ENCODE measurements at places on chromosomes 1 and 21.

- DNase-seq = no peak
These were observed 177.1 kb downstream of the ETS2 start for GRCh38 chr21:38982804-38983203.

GRCh38 chr1:208747979-208748378, 503.8 kb upstream of the PLXNA2 start:
- no peak for DNase-seq

GRCh38 chr21:34204481-34205439, 131.4 kb downstream of the MRPS6 start:
- DNase-seq = no peak

- DNase-seq = no peak
These were observed 23.0 kb downstream of the ZBED6 start for GRCh38 chr1:203818399-203818798.

DNA sequence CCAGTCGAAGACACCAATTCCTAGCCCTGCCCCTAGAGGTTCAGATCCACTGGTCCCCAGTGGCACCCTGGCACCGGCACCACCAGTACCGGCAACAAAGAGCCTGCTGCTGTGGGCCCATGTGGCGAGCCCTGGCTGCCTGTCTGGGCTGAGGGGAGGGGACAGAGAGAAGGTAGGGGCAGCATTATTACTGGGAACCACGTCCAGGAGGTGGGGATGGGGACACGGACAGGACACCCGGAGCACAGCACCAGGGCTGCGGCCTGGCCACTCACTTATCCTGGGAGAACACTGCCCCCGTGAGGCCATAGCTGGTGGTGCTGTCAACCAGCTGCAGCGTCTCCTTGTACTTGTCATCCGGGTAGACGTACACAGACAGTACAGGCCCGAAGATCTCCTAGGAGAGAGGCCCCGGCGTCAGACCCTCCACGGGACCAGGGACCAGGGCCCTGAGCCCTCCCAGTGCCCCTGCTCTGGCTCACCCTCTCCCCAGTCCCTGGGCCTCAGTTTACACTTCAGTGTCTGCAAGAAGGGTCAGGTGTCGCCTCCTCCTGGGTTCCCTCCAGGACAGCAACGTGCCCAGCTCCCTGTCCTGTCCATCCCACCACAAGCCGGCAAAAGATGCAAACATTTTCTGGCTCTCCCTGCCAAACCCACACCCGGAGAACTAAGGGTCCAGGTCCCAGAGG, 15.8 kb upstream of the TAS1R2 start:
- peak; percentile 73 for DNase-seq

DNA sequence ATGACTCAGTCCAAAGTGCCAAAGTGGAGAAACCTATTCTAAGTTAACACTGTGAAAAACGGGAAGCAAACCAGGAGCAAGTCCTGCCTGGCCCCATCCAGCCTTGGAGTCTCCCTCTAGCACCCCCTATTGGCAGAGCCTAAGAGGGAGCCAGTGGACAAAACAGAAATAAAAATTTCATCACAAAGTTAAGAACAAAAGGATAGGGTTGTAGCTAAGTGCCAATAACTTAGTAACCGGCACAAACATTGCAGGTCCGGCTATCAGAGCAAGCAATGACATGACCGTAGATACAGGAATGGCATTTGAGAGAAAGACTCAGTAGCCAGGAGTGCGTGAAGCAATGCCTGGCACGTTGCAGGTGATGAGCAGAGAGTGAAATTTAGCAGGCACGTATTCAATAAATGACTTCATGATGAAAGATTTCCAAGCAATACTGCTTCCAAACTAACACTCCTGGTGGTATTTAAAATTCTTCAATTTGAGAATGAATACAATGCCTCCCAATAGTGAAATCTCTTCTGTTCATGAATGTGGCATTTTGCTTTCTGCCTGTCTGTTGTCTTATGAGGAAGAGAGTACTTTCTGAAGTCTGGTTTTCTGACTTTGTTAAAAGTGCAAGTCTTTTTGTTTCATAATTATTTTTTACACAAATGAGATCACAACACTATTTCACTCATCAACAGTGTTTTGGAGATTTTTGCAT, 391.0 kb downstream of the OMA1 start:
- DNase-seq = no peak

GRCh38 chr21:41245509-41246135, 71.0 kb upstream of the FAM3B start:
- no peak for DNase-seq

DNA sequence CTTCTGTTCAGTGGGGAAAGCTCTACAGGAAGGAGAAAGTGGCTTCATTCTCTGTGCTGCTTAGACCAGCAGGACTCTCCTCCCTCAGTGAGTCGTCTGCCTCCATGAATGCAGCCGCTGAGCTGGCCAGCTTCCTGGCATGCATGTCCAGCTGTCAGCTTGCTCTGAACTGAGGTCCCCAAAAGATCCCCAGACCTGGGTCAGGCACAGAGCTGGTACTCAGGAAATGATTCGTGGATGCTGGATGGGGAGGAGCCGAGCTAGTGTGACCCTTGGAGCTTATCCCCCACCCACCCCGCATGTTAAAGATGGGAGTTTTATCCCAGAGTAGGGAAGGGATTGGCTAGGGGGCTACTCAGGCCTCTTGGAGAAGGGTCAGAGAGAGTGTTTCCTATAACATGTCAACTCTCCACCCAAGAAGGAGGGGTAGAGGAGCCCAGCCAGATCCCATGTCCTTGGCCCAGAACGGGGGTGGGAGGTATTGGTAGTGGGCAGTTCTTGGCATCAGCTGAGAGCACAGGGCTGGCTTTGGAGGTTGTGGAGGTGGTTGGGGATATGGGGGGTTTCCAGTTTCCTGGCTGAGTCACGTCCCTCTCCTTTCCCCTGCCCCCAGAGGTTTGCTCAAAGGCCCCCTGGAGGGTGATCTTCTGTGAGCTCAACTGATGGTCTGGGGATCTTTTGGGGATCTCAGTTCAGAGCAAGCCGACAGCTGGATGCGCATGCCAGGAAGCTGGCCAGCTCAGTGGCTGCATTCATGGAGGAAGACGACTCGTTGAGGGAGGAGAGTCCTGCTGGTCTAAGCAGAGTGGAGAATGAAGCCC, 110.1 kb downstream of the FOXD2 start:
- DNase-seq = no peak

DNA sequence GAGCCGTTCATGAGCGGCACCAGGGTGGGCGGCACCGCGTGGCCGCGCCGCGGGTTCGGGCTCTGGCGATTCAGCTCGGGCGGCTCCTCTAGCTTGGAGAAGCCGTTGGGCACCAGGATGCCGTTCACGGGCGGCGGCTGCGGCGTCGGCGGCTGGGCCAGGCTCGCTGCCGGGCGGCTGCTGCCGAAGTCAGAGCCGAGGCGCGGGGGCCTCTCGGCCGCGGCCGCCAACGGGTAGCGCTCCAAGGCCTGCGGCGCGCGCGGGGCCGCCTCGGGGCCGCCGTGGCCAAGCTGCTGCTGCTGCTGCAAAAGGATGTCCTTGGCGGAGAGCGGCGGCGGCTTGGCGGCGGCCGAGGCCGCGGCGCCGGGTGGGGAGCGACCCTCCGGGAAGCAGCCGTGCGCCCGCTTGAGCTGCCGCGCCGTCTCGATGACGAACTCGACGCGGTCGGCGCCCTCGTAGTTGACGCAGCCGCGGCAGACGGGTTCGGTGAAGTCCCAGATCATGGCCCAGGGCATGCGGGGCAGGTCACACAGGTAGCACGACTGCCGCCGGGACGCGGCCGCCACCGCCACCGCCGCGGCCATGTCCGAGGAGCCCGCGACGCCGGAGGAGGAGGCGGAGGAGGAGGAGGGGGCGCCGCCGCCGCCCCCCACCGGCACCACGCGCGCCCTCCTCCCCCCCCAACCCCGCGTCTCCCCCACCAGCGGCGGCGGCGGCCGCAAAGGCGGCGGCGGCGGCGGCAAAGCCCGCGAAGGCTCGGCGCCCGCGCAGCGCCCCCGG, 877 bp downstream of the IRF2BP2 start:
- DNase-seq = no peak

GRCh38 chr1:150576794-150577556, 2.4 kb downstream of the MCL1 start:
- no peak for DNase-seq

GRCh38 chr1:29249170-29249691, 12.9 kb downstream of the PTPRU start:
- no peak for DNase-seq

DNA sequence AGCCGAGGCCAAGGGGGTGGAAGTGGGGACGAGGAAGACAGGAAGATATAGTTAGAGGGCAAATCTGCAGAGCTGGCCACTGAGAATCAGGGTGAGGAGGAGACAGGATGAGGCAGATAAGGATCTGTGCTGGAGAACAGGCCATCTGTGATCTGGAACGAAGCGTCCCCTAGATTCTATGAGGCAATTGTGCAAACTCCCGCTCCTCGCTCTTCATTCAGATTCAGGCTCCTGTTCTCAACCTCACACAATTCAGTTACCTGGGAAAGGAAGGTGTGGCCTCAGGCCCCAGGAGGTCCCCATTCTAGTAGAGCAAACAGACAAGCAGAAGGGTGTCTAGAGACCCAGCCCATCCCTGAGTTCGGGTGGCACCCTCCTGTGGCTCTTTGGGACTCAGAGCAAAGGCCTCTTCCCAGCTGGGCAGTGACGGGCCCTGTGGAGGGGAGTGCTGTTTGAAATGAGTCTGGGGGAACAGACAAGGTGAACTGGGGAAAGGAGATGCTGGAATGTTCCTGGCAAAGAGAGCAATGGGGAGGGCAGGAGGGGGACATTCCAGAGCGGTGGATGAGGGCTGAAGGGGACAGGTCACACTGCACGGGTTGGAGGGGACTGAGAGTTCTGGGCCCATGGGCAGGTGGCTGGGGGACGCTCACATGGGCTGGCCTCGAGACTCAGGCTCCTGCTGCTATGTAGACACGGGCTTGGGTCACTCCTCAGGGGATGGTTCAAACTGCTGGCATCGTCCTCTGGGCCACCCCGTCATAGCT, 39.9 kb upstream of the AJAP1 start:
- DNase-seq = no peak

DNA sequence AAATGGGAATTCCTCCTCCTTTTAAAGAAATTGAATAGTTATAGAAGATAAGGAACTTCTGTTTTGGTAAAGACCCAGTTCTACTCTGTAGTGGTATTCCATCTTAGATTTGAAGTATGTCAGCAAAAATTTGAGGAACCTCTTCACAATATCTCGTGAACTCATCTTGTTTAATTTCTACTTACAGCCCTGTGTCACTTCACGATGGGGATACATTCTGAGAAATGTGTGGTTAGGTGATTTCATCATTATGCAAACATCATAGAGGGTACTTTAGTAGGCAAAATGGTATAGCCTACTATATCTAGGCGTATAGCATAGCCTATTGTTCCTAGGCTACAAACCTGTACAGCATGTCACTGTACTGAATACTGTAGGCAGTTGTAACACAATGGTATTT, 36.0 kb downstream of the ALG6 start:
- DNase-seq = no peak

DNA sequence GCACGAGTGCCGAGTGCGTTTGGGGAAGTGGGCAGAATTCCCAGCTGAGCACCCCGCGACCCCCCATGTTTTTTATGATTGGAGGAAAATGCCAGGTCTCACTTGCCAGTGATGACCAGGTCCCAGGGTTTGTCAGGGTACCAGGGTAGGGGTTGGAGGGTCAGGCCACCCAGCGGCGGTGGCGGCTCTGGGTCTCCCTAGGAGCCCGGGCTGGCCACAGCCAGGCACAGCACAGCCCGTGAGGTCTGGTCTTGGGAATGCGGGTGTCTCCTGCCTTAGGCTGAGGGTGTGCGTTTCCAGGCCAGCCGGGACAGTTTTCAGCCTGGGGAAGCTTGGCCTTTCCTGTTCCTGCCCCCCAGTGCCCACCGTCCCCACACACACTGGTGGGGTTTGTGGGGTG, 22.7 kb downstream of the PRKCZ start:
- no peak for DNase-seq

DNA sequence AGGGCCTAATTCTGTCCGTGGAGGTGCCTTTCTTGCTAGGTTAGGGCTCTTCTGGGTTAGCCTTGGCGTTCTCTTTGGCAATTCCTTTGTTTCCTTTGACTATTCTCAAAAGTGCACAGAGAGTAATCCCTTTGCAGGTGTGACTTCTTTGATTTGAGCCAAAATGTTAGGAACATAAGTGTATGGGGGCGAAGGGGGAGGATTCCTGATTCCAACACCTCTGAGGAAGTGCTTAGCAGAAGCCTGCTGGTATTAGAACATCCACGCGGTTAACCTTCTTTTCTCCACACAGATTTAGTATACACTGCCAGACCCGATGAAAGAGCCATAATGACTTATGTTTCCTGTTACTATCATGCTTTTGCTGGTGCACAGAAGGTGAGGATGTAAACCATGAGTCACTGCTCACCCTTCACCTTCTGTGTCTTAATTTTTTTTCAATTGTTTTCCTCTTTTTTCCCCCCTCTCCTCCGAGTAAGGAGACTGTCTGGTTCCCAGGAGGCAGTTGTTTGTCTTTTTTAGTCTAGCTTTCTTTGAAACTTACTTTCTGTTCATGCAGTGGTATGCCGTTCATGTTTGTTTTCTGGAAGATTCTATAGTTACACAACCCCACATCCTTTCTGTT, 48.0 kb downstream of the ACTN2 start:
- no peak for DNase-seq

- no peak for DNase-seq
These were observed 45.1 kb downstream of the FYB2 start for GRCh38 chr1:56774067-56774609.

DNA sequence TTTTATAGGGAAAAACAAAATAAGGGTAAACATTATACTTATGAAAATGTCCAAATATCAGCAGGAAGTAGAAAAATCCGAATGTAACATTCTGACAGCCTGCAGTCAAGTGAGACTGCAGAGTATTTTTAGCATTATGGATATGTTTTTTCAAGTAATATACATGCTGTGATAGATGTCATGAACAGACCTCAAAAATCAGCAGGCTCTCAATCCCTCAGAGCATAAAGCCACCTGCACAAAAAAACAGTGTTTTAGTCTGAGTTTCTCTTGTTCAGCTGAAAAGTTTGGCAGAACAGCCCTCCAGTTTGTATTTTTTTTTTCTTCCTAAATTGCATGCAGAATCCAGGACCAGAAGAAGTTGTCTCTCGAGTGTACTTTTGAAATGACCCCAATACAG, 219.1 kb upstream of the FMN2 start:
- no peak for DNase-seq

DNA sequence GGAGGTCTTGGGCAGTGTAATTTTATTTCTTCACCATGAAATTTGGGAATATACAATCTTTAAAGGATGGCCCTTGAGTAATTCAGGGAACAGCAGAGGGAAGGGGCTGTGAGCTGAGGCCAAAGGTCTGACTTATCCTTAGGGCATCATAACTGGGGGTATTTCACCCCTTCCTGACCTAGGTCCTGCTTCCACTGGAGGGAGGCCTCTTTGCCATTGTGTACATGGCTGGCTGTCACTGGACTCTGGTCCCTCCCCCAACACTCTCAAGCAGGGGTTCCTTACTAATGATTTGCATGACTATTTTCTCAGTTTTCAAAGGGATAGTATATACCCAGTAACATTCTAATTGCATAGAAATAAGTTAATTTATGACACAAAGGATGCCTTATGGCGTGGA, 7.2 kb upstream of the PSRC1 start:
- DNase-seq = no peak

All from smooth muscle cell of the brain vasculature (primary cell).